Smooth muscle cell of bladder (primary cell): ENCODE measurements at places on chromosomes 13 and 19. TPM values are rescaled to one million over a fixed set of nuclear protein-coding genes. Genes with fewer than 3 reads are reported as not detected.

RUBCNL gene
- 0.14 and 0.55 TPM in 2 replicates for total RNA-seq

SULT2A1 gene
- 0.09 TPM in 1 of 2 replicates, not detected in the other for total RNA-seq

APC2 gene
- total RNA-seq = 0.09 and 0.28 TPM in 2 replicates

CGB7 gene
- total RNA-seq = 0.09 and 0.14 TPM in 2 replicates

ZFR2 gene
- total RNA-seq = not detected in 2 replicates

PTGIR gene
- total RNA-seq = 2.3 and 3.0 TPM in 2 replicates

ITGBL1 gene
- 135 and 285 TPM in 2 replicates for total RNA-seq

ZNF98 gene
- not detected in 2 replicates for total RNA-seq

SLC15A1 gene
- not detected in 2 replicates for total RNA-seq

IRGC gene
- not detected in 2 replicates for total RNA-seq

LRRC63 gene
- under 0.01 TPM in 1 of 2 replicates, not detected in the other for total RNA-seq

SPRED3 gene
- 0.71 and 1.0 TPM in 2 replicates for total RNA-seq

MBD3L2 gene
- not detected in 2 replicates for total RNA-seq

RAB8A gene
- 62.7 and 74.8 TPM in 2 replicates for total RNA-seq

SIGLEC6 gene
- total RNA-seq = not detected in 2 replicates

ZNF382 gene
- total RNA-seq = 6.4 and 7.0 TPM in 2 replicates

ELL gene
- total RNA-seq = 17.8 and 20.9 TPM in 2 replicates

CDC42EP5 gene
- total RNA-seq = 12.4 and 16.1 TPM in 2 replicates

FOXA3 gene
- total RNA-seq = not detected in 2 replicates

PLA2G4C gene
- total RNA-seq = 11.8 and 12.9 TPM in 2 replicates

NACC1 gene
- 27.7 and 38.6 TPM in 2 replicates for total RNA-seq

SIGLEC5 gene
- not detected in 2 replicates for total RNA-seq

ZFP82 gene
- total RNA-seq = 3.7 and 5.4 TPM in 2 replicates

SOX21 gene
- not detected in 2 replicates for total RNA-seq

JAK3 gene
- 1.00 and 2.3 TPM in 2 replicates for total RNA-seq

CYP4F8 gene
- total RNA-seq = 0.14 TPM in 1 of 2 replicates, not detected in the other

CFAP97D2 gene
- total RNA-seq = not detected in 2 replicates

CYP2A6 gene
- not detected in 2 replicates for total RNA-seq
